RCC 7860 (cell line): ENCODE measurements at places on chromosomes 1 and 21.

- DNase-seq = no peak
Observed at GRCh38 chr1:116857092-116857491, 52.6 kb upstream of the PTGFRN start.

DNA sequence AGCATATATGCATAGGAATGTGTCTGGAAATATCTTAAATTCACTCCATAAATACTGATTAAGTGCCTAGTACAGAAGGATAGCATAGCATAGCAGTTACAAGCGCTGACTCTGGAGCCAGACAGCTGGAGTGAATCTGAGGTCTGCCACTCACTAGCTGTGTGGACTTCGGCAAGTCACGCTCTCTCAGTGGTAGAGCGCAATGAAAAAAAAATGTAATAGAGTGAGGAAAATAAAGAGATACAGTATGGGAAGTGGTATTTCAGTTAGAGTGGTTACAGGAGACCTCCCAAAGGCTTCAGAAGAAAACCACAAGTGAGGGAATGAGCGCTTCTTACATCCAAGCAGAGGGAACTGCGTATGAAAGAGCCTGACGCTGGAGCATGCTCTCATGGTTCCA, 338.9 kb upstream of the PRMT6 start:
- DNase-seq = no peak

GRCh38 chr1:174702011-174702410, 254.2 kb downstream of the GPR52 start:
- DNase-seq = no peak

DNA sequence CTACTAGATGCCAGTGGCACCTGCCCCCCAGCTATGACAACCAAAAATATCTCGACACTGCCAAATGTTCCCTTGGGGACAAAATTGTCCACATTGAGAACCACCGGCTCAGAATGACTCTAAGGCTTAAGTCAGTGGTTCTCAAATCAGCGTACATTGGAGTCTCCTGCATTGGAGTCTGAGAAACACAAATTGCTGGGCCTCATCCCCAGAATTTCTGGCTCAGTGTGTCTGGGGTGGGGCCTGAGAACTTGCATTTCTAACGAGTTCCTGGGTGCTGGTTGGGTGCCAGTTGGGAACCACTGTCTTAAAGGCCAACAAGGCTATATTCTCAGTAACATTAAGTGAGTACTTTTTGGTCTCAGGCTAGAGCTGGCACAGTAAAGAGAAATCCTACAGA, 77.7 kb upstream of the GADD45A start:
- DNase-seq = no peak

- no peak for DNase-seq
Observed at GRCh38 chr21:28148400-28149064, 844.1 kb downstream of the LTN1 start.
